ENCODE measurements at places on chromosomes 6 and 20.
A peak's percentile ranks its signal among the peaks of the same experiment; 100 is the strongest.

- no peak for DNase-seq
These were observed 216.0 kb downstream of the HIVEP2 start for GRCh38 chr6:142728910-142729481.

DNA sequence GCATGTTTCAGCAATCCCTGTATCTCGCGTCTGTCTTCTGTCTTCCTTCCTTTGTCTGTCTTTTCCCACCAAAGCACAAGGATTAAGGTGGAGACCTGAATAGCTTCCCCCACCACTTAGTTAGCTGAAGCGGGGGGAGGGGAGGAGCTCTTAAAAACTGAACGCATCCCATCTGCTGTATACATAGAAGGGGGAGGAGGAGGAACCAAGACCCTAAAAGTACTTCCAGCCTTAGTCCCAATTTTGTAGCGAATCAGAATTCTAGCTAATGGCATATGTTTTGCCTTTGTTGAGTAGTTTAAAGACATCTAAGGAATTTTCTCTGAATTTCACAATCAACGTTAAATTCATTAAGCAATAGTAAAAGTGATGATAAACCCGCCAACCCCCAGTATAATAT is 47.9 kb downstream of the GNAS start:
- no peak for DNase-seq

DNA sequence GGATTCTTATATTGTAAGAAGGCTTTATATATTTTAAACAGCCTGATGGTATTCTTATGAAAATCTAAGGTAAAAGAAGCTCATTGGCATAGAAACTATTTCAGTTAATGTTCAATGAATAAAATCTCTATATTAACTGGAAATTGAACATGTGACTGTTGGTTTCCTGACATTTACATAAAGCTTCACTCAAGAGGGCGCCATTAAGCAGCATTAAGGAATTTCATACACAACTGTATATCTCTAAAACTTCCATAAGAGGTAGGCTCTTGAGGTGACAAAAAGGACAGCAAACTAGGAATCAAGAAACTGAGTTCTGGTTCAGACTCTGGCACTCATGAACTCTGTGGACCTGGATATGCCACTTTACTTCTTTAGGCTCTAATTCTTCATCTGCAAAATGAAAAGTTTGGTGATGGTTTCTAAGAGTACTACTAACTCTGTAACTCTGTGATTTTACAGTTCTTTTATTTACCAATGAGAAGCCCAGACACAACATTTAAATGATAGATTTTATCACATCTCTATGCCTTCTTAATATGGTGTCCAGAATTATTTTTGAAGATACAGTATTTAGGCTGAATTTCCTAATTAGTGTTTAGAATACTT is 147.5 kb downstream of the FLRT3 start:
- DNase-seq, result peak; percentile 20

DNA sequence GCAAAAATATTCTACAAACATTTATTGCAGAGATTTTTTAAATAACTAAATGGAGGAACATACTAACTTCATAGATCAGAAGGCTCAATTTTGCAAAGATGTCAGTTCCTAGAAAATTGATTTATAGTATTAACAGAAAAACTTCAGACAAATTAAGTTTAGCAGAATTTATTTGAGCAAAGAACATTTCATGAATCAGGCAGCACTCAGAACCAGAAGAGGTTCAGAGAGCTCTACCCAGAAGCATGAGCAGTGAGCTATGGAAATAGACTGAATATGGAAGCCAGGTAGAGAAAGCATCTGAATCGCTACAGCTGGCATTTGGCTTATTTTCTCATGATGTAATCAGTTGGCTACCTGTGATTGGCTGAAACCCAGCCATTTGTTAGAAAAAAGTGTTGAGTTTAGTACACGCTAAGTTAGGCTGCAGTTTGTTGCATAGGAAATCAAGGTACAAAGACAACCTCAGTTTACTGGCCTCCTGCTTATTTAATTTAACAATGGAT is 174.5 kb upstream of the TAB2 start:
- DNase-seq, result no peak

- DNase-seq, result no peak
These were observed 3.1 kb downstream of the C6orf89 start for GRCh38 chr6:36888654-36889481.

DNA sequence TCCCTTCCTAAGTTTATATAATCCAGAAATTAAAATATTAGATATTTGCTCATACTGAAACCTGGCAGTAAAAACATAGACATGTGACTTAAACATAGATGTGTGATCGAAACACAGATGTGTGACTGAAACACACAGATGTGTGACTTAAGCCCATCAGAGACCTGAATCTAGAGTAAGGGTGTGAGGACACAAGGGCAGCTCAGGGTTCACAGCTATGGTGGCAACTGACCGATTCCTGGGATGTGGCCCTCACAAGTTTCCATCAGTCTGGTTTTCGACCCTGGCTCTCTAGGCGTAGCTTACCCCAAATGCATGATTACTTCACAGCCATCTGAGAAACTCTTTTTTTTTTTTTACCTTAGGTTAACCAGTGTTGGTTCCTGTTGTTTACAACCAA is 137.0 kb downstream of the NRN1 start:
- no peak for DNase-seq

DNA sequence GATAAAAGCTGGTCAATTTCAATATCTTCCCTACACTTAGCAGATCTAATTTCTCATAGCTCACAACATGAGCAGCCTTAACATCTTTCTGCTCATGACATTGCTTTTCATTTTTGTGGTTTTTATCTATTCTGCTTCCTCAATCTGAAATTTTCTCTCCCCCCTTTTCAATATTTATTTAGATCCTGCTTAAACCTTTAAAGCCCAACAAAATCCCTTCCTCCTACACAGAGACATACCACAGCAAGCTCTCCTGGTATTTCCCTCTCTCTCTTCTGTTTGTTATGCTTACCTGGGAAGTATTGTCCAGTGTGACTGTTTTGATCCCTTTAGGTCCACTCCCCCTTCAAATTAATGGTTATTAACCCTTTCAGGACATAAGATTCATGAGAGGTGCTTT is 582.5 kb downstream of the RFPL4B start:
- DNase-seq, result no peak

DNA sequence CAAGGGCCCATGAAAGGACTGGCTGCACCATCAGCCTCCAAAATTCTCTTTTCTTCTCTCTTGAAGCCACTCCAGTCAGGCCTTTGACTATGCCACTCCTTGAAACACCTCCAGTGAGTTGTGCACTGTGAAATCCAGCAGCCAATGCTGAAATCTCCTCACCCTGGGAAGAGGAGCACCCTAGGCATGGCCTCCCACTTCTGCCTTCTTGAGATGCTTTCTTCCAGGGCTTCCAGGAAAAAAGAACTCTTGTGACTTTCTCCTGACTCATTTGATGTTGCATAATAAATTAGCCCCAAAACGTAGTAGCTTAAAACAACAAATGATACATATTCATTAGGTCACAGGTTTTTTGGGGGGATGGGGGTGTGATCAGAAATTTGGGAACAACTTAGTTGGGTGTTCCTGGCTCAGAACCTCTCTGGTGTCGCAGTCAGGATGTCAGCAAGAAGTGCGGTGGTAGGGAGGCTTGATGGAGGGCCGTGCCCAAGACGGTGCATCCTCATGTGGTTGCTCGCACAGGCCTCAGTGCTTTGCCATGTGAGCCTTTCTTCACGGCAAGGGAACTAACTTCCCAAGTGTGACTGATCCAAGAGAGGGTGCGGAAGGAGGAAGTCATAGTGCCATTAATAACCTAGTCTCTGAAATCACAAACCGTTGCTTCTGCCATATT is 12.1 kb downstream of the NCR2 start:
- DNase-seq, result peak; percentile 10

DNA sequence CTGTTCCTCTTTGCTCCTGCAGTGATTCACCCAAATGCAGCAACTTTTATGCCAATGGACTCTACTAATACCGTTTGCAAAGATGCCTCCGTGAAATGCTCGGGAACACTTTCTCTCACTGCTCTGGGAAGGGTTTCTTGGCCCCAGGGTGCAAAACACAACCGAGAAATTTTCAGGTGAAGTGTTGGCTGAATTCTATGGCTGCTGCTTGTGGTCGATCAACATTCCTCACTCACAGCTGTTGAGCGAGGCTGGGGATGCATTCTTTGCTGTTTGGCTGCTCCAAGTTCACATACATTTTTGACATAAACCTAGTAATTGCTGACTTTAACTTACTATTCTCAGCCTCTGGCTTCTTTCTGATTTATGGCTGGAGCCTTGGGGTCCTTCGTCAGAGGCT is 342.0 kb upstream of the CHD6 start:
- DNase-seq, result no peak

DNA sequence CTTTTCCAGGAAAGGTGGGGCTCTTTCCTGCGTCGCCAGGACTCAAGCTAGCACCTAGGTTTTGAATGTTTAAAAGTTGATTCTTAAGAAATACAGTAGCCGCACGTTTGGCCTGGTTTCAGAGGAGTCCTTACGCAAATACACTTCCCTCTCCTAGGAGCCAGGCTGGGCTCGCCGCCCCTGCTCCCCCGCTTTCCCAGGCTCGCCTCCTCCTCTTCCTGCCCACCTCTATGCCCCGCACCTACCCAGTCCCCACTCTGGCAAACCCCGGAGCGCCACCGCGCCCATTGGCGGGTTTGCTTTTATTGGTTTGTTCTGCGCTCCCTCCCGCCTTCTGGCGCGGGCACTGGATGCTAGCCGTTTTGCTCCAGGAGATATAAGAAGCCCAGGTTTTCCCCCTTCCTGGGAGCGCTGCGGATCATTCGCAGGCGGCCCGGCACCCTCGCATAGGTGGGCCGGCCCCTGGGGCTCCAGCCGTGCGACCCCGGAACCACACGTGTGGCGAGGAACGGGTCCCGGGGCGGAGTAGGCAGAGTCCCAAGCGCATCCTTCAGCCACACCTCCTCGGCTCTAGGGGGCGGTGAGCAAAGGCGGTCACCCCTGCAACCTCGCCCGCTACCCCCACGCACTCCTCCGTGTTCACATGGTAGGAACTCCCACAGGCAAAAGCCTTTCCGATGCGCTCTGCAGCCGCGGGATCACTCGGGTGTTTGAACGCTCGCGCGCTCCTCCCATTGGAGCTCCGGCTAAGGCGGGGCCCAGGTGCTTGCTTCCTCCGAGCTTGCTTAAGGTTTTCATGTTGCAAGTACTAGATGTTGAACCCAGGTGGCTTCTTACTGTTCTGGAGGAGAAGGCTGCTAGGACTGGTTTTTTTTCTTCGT is 119.0 kb downstream of the RTN4IP1 start:
- DNase-seq, result peak; percentile 72

DNA sequence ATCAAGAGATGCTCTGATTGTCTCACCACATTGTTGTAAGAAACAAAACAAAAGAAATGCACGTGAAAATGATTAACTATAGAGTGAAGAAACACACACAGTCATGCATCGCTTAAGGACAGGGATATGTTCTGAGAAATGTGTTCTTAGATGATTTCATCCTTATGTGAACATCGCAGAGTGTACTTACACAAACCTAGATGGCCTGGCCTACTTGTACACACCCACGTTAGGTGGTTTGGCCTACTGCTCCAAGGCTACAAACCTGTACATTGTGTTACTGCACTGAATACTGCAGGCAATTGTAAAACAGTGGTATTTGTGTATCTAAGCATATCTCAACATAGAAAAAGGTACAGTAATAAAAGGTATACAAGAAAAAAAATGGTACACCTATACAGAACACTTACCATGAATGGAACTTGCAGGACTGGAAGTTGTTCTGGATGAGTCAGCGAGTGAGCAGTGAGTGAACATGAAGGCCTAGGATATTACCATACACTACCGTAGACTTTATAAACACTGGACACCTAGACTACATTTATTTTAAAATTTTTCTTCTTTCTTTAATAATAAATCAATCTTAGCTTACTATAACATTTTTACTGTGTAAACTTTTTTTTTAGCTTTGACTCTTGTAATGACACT is 48.6 kb downstream of the FKBP5 start:
- peak; percentile 52 for DNase-seq

DNA sequence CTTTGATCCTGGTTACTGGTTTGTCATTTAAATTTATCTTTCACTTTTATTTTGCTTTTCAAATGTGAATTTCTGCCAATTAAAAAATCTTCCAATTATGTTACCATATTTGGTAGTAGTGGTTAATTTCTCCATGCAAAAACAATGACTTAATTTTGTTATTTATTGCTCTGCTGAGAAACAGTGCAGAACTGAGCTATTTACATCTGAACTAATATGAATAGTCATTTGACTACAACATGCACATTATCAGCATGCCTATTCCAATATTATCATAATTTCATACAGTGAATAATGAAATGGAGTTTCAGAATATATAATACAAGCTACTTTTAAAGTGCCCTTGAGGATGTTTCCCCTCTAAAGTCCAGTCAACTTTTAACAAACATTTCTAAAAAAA is 517 bp downstream of the PLN start:
- DNase-seq, result no peak

DNA sequence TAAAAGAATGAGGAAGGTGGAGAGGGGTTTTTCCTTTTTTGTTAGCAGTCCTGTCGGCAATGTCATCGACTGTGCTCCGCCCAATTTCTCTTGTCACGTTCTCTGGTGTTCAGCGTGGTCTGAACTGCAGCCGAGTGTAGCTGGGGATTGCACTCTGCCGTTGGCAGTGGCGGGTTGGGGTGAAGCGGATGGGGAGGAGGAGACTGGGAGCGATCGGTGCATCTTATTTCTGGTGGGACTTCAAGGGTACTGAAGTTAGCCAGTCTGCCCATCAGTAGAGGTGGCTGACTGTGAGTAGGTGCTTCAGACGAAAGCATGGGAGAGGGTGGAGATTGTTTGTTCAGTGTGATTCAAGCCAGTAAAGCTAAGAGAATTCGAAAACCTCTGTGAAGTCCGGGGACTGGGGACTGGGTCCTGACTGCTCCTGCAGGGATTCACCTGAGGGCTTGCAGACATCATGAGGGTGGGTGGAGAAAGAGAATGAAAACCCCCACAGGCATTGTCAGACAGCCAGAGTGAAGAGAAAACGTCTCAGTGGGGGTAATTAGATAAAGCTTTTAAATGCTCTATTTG is 5.1 kb downstream of the RREB1 start:
- DNase-seq, result no peak

DNA sequence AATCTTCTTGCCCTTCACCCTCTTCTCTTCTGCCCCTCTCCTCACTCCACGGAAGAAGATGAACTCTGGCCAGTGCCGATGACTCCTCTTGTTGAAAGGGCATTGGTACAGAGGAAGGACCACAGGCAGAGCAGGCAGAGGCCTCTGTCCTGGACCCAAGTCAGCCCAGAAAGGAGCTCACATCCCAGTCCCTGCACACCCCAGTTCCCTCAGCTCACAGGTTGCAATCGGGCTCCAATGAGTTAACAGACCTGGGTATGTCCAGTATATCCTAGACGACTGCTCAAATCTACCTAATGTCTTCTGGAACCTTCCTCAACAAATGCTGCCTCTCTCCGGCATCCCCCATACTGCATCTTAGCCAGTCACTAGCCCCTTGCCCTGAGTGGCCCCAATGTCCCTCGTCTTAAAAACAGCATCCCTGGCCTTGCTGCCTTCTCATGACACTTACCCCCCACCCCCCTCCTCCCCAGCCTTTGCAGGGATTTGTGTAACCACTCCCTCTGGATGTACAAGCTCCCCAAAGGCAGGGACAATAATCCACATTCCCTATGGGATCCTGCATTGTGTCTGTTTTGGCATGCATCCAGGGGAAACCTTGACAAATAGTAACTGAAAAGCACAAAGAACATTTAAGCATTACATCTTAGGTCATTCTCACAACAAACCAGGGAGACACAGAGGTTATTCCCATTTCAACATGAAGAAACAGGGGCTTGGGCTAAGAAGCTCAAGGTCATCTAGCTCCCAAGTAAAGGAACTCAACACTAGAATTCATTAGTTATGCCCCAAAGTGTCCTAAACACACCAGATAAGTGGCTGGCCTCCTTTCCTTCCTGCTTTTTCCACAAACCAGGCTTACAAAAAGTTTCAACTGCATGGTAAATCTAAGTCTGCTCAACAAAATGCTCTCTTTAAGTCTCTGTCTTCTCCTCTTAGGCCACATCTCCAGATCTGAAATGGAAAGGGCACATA is 45.1 kb downstream of the TRERF1 start:
- DNase-seq, result no peak

Measured in HCEC 1CT (cell line).